ENCODE measurements at places on chromosomes 6 and 20.

DNA sequence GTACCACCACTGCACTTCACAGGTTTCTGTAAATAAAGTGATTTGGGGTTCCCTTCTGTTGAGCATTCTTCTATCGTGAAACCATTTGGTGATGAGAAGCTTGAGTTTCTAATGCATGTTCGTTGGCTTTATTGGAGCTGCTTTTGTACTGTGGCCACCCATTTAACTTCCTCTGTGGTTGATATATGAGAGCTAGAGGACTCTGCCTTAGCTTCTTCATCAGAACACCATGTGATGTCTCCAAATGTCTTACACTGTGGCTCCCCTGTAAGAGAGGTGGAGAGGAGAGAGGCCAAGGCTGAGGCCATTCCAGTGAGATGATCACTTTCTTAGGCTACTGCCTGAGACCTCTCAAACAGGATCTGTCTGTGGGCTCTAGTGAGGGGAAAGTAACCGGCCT is 114.5 kb downstream of the SLC16A10 start:
- DNase-seq, result no peak

DNA sequence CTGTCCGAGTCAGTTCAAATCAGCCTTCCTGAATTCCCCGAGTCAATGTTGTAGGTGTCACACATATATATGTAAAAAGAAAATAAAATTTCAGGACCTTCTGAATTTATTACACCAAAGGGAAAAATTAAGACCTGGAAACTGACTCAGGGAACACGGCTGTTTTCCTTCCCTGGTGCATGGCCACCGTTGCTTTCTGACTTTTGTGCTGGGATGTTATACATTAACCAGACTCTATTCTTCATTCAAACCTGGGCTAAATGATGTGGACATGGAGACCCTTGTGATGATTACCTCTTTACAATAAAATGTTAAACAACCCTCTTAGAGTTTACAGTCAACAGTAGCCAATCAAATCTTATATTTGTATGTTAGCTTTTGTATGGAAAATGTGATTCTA is 51.4 kb upstream of the PLEKHG1 start:
- no peak for DNase-seq

DNA sequence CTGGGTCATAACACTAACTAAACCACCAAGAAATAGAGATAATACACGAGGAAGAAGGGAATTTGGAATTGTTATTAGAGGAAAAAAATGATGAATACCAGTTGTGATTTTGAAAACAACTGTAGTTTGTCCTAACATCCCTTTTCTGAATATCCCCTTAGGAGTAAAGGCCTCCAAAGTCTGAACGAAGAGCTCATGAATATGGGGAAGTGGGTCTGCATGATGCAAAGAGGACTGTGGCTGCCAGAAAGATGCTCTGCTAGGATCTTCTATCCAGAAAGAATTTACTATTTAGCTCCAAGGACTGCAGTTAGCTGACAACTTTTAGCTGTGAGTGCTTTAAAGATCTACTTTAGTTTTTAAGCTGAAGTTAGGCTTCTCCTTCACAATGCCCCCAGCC is 308.8 kb upstream of the HS3ST5 start:
- no peak for DNase-seq

- DNase-seq, result no peak
These were observed 210.4 kb upstream of the RNF24 start for GRCh38 chr20:4225745-4226144.

GRCh38 chr6:27176523-27177484 is 70.7 kb upstream of the PRSS16 start:
- no peak for DNase-seq

DNA sequence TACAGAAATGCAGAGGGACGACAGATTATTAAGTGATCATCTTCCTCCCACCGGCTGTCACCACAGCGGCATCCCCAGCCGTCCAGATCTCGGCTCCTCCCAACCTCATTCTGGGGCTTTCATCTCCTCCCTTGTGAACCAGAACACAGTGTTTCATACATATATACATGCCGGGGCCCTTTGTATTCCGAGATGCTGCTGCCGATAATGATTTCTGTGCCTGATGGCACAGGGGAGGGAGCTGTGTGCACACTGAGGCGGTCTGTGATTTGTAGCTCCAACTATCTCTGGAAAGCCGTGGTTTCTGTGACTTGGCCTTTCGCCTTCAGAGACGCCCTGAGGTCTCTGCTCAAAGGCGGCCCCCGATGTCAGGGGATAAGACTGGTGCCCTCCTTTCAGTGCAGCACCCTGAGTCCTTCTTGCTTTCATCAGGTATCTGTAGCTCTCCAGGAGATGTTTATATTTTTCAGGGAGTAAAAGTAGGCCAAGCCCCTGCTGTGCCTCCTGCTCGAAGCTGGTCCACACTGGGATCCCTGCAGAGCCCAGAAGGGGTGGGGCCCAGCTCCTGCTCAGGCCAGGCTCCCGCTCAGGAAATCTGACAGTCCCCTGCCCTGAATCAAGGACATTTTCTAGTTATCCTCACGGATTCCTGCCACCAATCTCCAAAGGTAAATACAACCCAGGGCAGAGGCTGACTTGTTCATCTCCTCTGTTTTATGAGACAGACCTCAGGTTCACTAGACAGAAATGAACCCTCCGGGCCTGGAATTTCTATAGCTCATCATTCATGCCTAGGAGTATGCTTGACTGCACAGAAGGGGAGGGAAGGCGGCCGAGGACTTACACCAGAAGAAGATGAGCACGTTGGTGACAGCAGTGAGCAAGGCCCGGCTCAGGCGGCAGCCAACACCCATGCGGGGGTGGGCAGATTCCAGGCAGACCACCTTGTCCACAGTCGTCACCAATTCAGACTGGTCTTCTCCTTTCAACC is 11.2 kb downstream of the LEMD2 start:
- DNase-seq, result no peak

GRCh38 chr6:44662461-44663121 is 275.1 kb downstream of the CDC5L start:
- DNase-seq, result no peak

GRCh38 chr6:158170656-158171081 is 2.5 kb downstream of the GTF2H5 start:
- no peak for DNase-seq

DNA sequence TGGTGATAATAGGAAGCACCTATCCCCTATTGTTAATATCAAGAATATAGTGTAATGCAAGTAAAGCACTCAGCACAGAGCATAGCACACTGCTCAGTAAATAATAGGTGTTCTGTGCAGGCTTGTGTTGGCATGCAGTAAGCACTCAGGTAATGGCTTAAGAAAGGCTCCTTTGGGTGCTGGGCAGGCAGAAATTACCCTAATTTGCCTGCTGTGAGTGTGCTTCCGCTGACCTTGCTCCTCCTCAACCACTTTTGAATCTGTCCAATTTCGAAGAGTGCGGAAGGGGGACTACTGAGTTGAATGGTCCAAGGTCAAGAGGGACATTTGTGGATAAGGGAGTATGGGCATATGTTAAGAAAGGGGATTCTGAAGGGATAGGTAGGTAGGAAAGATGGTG is 15.4 kb downstream of the SRSF3 start:
- no peak for DNase-seq

GRCh38 chr6:129695373-129696027 is 14.5 kb downstream of the ARHGAP18 start:
- no peak for DNase-seq

- no peak for DNase-seq
These were observed 33.0 kb upstream of the NR2E1 start for GRCh38 chr6:108132863-108133262.

DNA sequence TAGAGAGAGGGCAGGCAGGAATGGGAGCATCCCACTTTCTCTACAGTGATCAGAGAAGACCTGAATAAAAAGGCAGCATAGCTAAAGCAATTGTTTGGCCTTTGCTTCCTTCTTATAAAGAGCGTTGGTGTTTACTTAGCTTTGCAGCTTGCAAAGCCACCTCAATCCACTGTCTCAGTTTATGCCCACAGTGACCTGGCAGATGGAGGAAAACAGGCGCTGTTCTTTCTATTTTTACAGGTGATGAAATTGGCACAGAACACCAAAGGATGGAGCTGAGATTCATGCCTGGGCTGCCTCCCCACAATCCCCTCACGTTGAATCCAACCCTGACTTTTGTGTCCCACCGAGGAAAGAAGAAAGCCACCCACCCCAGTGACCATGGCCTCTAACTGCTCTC is 130.5 kb downstream of the TTLL2 start:
- DNase-seq, result no peak

DNA sequence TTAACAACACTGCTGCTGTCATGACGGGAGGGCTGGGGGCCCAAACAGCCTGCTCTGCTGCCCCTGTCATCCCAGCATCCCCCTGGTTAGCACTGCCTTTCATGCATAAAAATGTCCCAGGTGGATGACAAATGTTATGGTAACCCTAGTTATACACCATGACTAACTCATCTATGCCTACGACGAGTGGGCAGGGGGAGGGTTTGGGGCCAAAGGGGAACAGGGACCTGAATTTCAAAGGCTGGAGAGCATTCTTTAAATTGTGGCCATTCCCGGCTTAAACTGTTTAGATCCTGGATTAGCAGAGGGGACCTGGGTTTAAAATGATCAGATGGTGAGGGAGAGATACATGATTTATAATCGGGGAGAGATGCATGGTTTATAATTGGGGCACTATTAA is 24.4 kb downstream of the GNAS-AS1 start:
- DNase-seq, result no peak

GRCh38 chr20:21512634-21513180 is 1.2 kb downstream of the NKX2-2 start:
- DNase-seq, result no peak

Measured in esophagus squamous epithelium (tissue), 5 donors.